ENCODE measurements at places on chromosomes 1 and 21.

- no peak for ATAC-seq
Observed at GRCh38 chr1:223423641-223424233, 30.5 kb downstream of the CCDC185 start.

GRCh38 chr1:243454328-243454997, 198.6 kb downstream of the SDCCAG8 start:
- no peak for ATAC-seq

GRCh38 chr1:240987928-240988327, 369.1 kb downstream of the RGS7 start:
- ATAC-seq, result no peak

- no peak for ATAC-seq
Observed at GRCh38 chr1:74396462-74396861, 115.9 kb downstream of the LRRC53 start.

DNA sequence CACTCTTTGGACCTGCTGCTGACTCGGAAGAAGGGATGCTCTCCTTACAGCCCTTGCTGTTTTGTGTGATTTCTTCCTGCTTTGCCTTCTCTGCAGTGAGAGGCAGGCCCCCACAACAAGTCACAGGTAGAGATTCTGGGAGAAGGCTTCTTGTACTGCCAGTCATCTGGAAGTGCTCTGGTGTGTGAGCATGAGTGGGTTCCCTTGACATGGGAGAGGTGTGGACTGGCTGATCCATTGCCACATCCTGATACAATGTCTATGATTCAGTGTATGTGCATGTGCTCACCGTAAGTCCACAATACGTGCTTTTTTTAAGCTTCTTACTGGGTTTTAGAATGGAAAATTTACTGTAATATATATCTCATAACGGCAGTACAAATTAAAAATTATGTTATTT, 46.0 kb upstream of the PLA2G4A start:
- ATAC-seq, result no peak

GRCh38 chr1:6950001-6950765, 164.9 kb downstream of the CAMTA1 start:
- no peak for ATAC-seq

GRCh38 chr1:175599212-175599705, 144.1 kb downstream of the TNR start:
- ATAC-seq, result peak; percentile 16

DNA sequence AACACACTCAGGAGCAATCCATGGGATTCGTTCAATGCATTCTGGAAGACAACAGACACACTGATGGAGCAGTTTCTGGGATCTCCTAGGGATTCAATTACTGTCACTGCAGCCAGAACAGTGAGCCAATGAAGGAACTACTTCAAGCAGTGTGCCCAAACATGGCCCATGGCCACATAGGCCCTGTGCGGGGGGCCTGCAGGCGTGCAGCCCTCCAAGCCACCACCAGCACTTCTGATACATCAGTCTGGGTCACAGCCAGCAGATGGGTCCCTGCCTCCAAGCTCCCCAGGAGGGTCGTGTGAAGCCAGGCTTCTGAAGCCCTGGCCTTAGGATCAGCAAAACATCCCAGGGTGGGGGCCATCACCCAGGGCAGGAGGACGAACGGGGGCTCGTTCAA, 99.3 kb downstream of the RAVER2 start:
- ATAC-seq, result no peak

GRCh38 chr1:32060914-32061313, 11.8 kb upstream of the TMEM39B start:
- ATAC-seq, result no peak

- no peak for ATAC-seq
Observed at GRCh38 chr1:236799001-236799400, 3.9 kb downstream of the MTR start.

- no peak for ATAC-seq
Observed at GRCh38 chr1:93196591-93196990, 16.1 kb downstream of the CCDC18 start.

GRCh38 chr1:48526008-48526710, 54.2 kb upstream of the SPATA6 start:
- ATAC-seq, result no peak
